ENCODE measurements at places on chromosomes 3 and 15. TPM values are rescaled to one million over a fixed set of nuclear protein-coding genes. Genes with fewer than 3 reads are reported as not detected.

GRCh38 chr15:82168757-82169156 lies 93.8 kb downstream of the EFL1 start:
- no peak for DNase-seq

DNA sequence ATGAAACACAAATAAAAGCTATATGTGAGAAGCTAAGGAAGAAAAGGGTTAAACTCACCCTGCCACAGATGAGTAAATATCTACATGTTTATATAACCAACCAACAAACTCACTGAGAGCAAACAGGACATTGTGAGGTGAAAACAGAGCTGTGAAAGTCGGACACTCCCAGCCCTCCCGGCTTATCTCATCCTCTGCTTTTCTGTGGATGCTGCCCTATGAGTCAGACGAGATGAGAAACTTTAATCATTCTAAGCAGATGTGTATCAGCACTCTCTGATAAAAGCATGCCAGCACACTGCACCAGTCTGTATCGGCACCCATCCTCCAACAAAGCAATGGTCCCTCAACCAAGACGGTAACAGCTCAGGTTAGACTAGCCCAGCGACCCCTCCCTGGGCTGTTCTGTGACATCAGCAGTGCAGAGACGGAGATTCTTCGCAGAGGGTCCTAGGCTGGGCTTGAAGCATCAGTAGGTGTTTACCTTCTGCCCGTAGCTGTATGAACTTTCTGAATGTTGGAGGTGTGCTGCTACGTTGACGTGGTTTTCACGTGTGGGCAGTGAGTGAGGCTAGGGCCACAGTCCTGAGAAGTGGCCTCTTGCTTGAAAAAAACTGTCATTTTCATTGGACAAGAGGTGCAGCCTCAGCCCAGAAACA lies 119.8 kb upstream of the ALDH1A3 start:
- DNase-seq = no peak

DNA sequence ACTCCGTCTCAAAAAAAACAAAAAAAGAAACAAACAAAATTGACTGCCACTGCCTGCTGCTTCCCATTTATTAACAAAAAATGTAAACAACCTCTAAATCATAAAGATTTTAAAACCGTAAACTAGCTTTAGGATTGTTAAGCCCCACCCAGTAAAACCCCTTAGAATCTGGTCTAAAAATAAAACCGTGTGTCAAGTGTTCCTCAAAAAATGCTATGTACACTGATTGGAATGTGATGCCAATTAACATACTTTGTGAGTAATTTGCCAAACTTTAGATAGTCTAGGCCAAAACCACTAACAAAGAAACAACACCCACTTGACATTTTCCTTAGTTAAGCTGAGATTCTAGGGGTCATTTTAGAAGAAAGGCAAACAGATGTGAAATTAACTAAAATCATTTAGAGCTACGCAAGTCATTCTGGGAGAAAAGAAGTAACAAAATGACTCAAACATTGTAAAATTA lies 5.3 kb downstream of the RAF1 start:
- no peak for DNase-seq

The IL17RD gene
- 14.8 TPM for total RNA-seq

- no peak for DNase-seq
Measured at GRCh38 chr3:56880720-56881575, 79.2 kb upstream of the ARHGEF3 start.

The GPR87 gene
- not detected for total RNA-seq

The SPG11 gene
- total RNA-seq = 88.0 TPM

DNA sequence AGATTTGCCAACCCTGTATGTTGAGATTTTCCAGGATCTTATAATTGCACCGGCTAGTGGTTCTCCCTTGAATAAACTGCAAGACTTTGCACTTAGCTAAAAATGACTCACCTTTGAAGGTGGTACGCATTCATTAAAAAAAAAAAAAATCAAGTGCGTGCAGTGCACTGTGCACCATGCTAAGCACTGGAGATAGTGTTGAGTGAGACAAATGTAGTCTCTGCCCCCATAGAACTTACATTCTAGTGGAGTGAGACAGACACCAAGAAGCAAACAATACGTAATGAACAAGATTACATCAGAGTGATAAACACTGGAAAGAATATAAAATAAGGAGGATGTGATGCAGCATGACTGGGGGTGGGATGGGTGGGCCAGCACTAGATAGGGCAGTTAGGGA lies 69.4 kb downstream of the ITPR1 start:
- no peak for DNase-seq

DNA sequence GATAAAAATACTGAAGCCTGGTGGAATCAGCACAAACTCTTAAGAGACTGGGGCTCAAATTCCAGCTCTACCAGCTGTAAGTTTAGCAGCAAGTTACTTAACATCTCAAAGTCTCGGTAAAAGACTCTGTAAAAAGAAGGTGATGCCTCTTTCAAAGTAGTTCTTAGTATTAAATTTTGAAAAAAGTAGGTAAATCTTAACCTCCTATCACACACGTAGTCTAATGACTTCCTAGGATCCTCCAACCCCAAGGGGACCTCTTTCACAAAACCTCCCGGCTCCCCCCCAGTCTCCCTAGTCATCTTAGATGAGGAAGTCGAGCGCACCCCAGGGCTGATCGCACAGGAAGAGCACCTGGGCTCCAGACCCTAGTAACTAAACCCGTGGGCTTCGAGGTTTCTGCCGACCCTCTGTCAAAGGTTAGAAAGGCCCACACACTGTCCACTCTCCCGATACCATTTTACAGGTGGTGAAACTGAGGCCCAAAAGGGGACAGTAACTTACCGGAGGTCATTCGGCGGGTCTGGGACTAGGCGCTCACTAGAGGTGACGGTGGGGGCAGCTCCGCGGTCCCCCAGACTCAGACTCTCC lies 427 bp downstream of the MBD4 start:
- peak; percentile 69 for DNase-seq

- DNase-seq = no peak
Measured at GRCh38 chr3:64272842-64273241, 47.6 kb upstream of the PRICKLE2 start.

GRCh38 chr15:99692825-99693224 lies 40.4 kb downstream of the LYSMD4 start:
- DNase-seq = no peak

DNA sequence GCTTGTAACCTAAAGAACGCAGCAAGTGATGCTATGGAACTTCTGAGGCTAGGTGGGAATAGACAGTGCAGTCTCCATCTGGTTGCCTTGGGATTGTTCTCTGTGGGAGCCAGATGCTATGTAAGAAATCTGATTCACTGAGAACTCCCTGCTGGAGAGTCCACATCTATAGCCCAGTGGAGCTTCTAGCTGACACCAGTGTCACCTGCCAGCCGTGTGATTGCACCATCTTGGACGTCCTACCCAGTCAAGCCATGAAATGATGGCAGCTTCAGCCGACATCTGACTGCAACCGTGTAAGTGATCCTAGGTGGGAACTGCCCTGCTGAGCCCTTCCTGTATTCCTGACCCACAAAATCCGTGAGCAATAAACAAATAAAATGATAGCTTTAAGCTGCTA lies 12.4 kb upstream of the FYCO1 start:
- DNase-seq = no peak

DNA sequence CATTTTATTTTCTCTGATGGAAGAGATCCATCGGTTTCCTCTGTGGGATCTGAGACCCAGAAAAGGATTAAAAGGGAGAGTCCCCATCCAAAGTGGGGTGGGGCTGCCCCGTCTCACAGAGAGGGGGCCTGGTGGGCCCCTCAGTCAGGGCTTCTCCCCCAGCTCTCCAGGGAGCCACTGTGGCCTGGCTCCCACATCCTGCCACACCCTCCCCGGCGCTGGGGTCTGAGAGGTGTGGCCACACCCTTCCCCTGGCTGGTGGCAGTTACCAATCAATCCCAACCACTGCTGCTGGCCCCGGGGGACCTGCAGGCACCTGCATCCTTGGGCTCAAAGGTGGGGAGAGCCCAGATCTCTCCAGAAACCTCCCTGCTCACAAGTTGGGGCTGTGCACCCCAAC lies 161.8 kb upstream of the IQSEC1 start:
- DNase-seq = no peak

DNA sequence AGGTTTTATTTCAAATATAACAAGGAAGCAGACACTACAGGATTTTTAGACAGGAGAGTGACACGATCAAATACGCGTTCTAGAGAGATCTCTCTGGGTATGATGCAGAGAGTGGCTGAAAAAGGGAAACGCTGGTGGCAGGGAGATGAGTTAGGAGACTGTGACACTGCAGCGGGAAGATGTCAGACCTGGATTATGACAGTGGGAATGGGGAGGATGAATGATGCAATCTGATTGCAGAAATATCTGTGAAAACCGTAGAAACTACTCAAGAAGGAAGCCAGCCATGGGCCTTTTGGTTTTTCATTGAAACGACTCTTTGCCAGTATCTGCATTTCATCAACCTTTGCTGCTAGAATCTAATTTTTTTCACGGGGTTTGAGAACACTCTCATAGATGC lies 157.9 kb downstream of the FAM43A start:
- no peak for DNase-seq

The MCTP2 gene
- total RNA-seq = 32.3 TPM

DNA sequence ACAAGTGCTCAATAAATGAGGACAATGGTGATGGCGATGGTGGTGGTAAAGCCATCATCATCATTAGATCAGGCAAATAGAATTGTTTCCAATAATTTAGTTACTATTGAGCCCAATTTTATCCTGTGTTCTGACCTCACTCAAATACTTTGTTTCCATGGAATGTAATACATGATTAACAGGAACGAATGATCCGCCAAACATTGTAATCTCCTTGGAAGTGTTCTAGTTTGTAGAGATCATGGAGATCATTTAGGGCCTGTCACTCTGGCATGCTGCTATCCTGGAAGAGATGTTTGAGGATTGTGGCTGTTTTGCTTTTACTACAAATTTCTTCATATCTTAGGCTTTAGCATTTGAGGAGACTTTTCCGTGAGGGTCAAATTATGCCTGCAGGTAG lies 2.8 kb downstream of the COL6A6 start:
- DNase-seq = no peak

DNA sequence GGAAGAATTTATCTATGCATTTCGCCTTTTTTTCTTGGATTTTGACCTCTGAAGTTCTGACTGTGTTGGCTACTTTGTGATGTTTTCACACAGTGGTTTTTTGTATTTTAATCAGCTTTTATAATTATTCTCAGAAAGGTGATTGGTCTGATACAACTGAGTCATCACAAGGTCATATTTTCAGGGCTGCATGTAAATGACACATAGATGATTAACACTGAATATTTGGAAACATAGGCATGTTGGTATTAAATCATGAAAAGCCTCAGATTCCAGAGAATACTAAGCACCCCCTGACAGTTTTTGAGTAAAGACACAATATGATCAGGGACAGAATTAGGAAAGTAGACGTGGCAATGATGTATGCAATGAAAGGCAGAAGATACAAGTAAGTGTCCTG lies 175.5 kb upstream of the SLCO3A1 start:
- no peak for DNase-seq

DNA sequence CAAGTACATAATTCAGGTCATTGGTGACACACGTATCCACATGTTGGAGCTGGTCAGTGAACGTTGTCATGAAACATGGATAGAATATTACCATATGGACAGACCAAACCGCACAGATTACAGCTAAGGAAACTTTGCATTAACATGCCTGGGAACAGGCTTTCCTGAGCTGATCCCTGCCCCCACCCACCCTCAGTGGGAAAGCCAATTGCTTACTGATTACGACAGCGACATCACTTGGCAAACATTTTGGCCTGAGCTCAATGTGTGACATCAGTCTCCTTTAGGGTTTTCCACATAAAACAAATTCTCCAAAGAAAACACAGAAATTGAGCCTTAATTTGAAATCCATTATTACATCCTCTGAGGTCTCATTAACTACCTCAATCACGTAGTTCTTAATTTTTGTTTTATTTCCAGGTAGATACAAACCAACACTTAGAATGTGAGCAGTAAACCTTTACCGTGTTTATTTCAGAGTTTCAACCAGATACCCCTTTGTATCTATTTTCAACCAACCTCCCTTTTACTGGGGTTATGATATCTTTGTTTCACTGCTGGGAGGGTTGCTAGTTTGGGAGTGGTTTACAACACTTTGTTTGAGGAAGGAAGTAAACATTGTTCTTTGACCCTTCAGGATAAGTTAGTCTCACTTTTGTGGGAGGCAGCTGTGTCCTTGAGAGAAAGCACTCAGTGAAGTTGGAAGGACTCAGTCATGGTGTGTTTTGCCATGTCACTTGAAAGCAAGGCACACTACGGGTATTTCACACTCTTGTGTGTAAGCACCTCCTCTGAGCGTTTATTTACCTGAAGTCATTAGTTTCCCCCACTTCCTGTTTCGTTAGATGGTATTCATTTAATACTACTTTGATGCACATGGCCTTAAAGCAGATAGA lies 103.1 kb downstream of the CMSS1 start:
- DNase-seq = peak; percentile 83

The ICE2 gene
- total RNA-seq = 55.1 TPM

GRCh38 chr3:185764163-185764979 lies 60.5 kb downstream of the IGF2BP2 start:
- DNase-seq = peak; percentile 63

The ATP10A gene
- 5.7 TPM for total RNA-seq

- DNase-seq = no peak
Measured at GRCh38 chr3:133276594-133276993, 123.3 kb upstream of the BFSP2 start.

DNA sequence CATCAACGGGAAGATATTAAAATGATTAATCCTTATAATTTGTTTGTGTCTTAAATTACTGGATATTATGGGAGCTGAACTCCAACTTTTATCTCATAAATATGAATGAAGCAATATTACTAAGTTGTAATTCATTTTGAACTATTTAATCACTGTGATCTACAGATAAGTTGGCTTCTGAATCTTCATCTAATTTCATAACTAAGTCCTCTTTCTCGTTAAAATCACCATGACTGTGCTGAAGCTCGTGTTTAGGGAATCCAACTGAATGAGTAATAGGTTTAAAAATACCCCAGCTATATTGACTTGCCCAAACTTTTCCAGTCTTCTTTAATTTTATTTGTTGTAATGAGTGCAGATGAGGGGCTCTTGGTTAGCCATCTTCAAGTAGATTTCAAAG lies 14.1 kb downstream of the MDFIC2 start:
- DNase-seq = no peak

DNA sequence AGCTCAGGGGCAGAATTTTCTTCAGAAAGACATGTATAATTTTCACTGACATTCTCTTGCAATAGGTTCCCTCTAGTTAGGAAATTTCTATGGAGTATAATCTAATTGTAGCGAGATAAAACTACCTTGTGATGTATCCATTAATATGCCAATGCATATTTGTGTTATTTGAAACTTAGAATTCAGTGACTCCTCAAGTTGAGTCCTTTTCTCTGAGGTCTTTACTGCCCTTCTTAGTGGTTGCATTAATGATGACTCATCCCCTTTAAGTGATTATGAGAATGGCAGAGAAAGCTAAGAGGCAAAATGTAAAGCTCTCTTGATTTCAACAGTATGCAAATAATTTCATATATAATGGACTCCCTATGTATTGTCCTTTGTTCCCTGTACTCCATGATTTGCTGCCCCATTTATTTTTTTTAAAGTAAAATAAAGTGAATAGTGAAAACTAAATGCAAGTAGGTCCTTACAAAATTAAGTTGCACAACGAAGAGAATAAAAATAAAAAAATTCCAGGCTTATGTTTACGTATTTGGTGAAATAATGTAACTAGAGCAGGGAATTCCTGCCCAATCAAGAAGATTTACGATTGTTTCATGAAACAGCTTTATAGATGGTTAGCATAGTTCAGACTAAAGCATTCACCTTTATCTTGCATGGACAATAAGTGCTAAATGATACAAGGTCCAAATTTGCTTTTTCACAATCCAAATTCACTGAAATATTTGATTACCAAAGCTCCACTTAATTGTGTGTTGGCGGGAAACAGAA lies 78.1 kb downstream of the ZPLD1 start:
- no peak for DNase-seq

The DPPA2 gene
- not detected for total RNA-seq

All from sciatic nerve (tissue), 2 donors.